ENCODE measurements at places on chromosomes 16 and 17.

- peak; percentile 31 for DNase-seq
Observed at GRCh38 chr16:65547772-65548446, 426.0 kb upstream of the CDH11 start.

- DNase-seq: peak; percentile 51
Observed at GRCh38 chr17:35849469-35850348, 19.0 kb downstream of the HEATR9 start.

DNA sequence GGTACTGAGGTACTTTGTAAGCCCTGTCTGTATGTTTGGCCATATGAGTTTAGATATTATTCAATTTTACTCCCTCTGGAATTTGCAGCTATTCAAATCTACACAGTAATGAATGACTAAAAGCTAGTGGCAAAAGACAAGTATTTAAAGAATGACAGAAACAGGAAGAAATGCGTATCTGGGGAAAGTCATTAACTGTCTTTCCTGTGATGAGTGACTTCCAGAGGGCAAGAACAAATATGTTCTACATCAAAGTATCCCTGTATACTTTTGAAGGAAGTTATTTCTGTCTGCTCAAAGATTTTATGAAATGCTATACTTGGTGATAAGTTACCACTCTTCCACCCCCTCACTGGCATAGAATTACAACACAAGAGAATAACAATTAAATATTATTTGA, 489.3 kb upstream of the SOX9 start:
- no peak for DNase-seq

GRCh38 chr17:58968426-58969061, 138.1 kb downstream of the TRIM37 start:
- DNase-seq: peak; percentile 54

DNA sequence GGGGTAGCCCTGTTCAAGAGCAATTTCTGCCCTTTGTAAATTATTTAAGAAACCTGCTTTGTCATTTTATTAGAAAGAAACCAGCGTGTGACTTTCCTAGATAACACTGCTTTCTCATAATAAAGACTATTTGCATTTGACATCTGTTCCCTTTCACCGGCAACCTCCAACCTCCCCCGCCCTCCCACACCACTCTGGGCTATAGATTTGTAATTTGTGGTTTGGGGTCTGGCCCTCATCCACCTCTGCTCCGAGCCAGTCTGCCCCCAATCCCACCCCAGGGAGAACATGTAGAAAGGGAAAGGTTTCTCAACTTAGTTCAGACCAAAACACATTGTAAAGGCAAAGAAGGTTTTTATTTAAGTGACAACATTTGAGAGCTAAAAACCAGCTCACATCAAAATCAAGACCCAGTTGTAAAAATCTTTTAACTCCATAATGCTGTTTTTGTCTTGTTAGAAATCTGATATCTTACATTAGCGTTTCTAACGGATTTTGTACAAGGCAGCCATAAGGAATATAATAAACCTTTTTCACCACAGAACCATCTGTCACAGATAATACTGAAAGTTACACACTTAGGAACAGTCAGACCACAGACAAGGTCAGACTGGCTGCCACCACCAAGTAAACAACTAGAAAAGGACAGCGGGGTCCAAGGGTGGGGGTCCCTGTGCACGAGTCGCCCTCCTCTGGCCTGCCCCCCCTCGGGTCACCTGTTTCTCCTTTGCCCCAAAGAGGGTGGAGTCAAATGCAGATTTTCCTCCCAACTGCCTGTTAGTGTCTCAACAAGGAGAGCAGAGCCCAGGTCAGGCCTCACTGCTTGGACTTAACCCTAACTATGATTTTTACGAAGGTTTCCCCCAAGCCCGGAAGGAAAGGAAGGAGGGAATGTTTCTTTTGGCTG, 6.9 kb downstream of the PIMREG start:
- DNase-seq: no peak

GRCh38 chr16:89563639-89564392, 3.3 kb downstream of the RPL13 start:
- no peak for DNase-seq

DNA sequence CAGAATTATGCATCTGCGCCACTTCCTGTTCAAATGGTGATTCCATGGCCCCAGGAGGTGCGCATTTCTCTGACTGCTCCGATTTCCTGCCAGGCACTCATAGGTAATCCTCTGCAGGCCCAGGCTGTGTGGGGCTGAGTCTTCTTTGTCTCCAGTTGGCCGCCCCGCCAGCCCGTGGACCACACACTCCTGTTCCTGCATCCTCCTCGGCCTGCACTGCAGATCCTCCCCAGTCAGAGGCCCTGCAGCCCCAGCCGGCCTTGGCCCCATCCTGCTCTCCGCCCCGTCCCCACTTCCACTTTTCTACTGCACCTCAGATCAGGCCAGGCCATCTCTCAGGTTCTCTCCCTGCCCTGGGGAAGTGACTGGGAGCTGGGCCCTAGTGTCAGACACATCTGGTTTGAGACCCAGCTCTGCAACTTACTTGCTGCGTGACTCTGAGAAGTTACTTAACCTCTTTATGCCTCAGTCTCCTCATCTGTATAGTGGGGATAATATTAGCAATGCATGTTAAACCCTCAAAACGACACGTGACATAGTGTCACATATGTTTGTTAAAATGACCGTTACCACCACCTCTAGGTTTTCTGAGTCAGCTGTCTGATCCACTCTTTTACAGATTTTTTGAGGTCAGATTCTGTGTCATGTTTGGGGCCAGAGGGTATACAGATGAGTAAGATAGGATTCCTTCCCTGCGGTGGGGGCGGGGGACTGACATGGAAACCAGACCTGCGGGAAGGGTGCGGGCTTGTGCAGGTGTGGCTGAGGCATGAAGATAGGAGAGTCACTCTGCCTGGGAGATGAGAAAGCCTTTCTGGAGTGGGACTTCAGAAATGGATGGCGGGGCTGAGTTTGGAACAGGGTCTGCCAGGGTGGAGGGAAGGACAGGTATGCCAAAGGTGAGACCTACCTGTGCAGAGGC, 12.8 kb downstream of the RAB11FIP4 start:
- no peak for DNase-seq

- no peak for DNase-seq
Observed at GRCh38 chr16:88076211-88076931, 125.1 kb downstream of the BANP start.

GRCh38 chr17:36111068-36111490, 7.5 kb downstream of the CCL4 start:
- DNase-seq: no peak

GRCh38 chr16:57600048-57600835, 28.2 kb upstream of the ADGRG1 start:
- peak; percentile 69 for DNase-seq

- DNase-seq: no peak
Observed at GRCh38 chr17:50871364-50871763, 5.2 kb upstream of the TOB1 start.

DNA sequence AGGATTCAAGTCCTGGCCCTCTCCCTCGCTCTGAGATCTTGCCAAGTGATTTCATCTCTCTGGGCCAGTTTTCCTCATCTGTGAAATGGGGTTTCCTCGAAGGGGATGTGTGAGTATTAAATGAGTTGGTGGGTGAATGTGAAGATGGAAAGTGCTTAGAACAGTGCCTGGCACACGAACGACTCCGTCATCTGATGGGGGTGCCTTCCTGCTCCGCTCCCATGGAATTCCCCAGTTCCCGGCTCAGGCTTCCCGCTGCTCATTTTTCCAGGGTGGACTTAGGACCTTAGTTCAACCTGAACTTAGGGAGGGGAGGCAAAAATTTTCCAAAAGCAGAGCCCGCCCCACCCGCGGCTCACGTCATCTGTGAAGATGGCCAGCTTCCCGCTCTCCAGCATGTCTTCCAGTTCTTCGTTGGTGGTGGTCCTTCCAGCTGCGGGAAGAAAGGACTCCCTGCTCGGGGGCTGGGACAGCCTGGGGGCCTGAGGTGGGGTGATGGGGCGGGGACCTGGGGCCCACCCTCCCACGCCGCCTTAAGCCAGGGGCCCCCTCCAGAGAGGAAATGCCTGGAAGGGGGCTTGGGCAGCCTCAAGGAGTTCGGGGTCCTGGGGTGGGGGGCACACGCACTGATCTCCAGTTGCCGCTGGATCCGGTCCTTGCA, 11.4 kb downstream of the HSD3B7 start:
- DNase-seq: no peak

- DNase-seq: no peak
Observed at GRCh38 chr17:63754046-63754445, 12.4 kb upstream of the STRADA start.

- DNase-seq: no peak
Observed at GRCh38 chr17:7156342-7156940, 22.7 kb downstream of the ASGR1 start.

DNA sequence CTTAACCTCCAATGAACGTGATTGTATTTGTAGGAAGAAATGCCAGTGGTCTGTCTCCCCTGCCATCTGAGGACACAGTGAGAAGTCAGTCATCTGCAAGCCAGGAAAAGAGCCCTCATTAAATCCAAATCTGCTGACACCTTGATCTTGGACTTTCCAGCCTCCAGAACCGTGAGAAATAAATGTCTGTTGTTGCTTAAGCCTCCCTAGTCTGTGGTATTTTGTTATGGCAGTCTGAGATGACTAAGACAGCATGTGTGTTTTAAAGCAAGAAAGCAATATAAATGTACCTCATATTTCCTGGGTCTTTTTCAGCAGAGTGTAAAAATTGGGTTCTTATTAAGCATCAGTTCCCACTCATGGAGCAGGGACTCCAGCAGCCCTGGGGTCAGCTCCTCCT, 177.9 kb upstream of the NLRP1 start:
- no peak for DNase-seq

DNA sequence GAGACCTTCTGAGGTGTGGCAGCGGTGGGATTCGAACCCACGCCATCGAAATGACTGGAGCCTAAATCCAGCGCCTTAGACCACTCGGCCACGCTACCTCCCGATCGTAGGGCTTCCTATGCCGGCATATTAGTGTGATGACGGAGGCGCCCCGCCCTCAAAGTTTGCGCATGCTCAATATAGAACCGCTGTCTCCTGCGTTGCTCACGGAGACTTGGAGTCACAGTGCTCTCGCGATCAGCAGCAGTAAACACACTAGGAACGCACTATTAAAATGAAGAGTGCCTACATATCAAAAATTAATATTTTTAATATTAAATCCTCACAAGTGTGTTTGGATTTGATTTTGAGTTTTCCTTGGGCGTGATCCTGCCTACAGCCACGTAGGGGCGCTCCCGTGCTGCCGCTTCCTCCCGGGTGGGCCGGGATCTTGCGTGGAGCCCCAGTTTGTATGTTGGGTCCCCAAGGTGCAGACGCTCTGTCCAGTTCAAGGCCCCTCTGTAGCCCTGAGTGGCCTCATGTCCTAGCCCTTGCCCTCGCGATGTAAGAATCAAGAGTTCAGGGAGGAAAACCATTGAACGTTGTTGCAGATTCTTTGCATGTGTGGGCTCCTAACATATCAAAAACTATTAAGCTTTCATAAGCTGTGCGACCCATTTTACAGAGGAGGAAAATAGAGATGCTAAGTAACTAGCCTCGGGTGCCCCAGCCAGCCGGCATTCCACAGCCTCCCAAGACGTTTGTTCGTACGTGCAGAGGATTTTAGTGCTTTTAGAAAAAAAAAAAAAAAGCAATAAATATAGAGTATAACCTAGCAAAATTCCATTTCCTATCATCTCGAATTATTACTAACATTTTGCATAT, 10.2 kb upstream of the EEF2K start:
- peak; percentile 98 for DNase-seq

DNA sequence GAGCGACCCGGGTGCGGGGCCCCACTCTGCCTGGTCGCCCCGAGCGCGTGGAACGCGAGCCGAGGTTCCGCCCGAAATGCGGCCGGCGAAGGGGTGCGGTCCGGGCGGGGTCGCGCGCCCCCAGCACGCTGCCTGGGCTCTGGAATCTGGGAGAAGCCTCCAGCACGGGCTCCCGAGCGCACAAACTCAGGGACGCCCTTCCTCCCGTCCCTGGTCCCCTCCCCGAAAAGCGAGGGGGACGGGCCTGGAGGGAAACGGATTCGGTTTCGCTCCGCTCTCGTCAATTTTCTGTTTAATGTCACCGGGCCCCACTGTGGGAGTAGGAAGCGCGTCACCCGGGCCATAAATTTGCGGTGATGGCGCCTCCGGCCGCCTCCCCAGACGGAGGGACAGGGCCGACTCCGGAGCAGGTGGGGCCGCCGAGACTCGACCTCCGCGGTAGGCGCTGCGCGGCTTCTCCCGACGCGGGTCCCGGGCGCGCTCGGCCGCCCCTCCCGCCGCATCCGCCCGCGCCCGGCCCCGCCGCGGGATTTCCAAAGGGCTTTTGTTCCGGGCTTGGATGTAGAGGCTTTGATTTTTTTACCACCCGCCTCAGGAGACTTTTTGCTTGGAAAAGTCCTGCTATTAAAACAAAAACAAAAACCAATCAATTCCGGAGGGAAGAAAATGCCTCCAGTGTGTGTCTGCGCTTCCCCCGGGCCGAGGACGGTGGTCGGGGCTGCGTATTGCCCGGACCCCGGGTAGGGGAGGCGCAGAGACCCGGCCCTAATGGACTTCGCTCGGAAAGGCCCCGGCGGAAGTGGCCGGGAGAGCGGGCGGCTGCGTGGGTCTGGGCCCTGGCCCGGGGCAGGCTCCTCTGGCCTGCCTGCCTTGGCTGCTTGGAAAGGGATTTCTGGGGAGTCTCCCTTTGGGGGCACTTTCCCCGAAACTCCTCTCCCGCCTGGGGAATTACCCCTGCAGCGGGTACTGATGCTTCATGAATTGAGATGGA, 7.9 kb upstream of the BAHCC1 start:
- DNase-seq: peak; percentile 81

GRCh38 chr16:55120826-55121225, 190.2 kb downstream of the IRX5 start:
- DNase-seq: no peak

- no peak for DNase-seq
Observed at GRCh38 chr16:84829168-84829965, 9.6 kb downstream of the CRISPLD2 start.

DNA sequence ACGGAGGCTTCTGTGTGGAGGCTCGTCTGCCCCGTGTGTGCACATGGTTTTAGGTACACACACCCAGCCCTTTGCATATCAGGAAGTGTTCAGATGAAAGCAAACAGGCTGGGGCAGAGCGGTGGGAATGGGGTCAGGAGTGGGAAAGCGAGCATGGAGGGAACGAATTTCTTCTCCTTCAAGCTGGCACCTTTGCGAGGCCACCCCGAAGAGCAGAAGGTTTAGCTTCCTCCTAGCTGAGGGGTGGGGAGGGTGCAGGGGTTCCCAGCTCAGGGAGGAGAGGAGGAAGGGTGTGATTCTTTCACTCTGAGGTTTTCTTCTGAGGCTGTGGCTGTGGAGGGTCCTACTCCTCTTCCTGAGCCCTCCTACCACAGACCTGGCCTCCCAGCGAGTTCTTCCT, 83.6 kb downstream of the ABR start:
- DNase-seq: no peak

GRCh38 chr17:39219647-39220154, 6.0 kb downstream of the STAC2 start:
- no peak for DNase-seq

DNA sequence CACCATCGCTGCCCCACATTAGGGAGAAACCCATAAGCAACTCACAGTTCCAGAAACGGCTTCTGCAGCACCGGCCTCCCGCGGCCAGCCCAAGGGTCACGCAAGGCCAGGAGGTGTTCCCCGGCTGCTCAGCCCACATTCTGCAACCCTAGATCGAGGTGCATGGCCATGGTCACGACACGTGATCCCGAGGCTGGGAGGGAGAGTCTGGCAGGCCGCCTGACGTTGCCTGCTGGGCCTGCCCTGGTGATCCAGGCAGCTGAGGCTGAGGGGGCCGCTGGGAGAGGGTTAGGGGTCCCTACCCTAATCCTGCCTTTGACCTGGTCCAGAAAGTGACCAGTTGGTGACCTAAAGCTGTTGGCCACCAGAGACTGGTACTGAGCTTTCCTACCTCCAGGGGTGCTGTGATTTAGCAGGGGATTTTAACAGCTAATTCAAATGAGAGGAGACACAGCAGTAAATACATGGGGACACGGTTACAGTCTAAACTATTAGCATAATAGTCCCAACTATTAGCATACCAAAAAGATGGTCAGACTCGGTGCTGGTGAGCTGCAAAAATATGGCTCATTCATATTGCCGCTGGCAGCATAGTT, 97.4 kb upstream of the CIBAR2 start:
- DNase-seq: no peak

Measured in retina (tissue), 1 donor.